ENCODE measurements at places on chromosomes 13 and 19. TPM values are rescaled to one million over a fixed set of nuclear protein-coding genes. Genes with fewer than 3 reads are reported as not detected.

The SEMA6B gene
- total RNA-seq, result 11.6 TPM

The CACNG6 gene
- not detected for total RNA-seq

The SYT5 gene
- total RNA-seq, result not detected

The LILRB1 gene
- 6.1 TPM for total RNA-seq

The CD37 gene
- total RNA-seq, result 43.8 TPM

The CLIP3 gene
- 11.9 TPM for total RNA-seq

The SCGB2B2 gene
- total RNA-seq, result 0.37 TPM

The ANGPTL4 gene
- total RNA-seq, result 405 TPM

The CYP4F8 gene
- total RNA-seq, result not detected

The ZNF98 gene
- total RNA-seq, result 0.24 TPM

The FPR1 gene
- 77.5 TPM for total RNA-seq

DNA sequence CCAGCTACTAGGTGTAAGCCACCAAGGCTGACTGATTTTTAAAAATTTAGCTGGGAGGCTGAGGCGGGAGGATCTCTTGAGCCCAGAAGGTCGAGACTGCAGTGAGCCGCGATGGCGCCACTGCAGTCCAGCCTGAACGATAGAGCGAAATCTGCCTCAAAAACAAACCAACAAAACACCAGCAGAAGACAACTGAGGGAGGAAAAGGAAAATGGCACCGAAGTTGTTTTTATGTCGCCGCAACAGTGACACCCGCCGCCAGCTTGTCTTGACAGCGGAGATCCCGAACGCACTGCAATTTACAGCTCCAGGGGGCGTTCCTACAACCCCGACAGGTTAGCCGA, 298 bp upstream of the FAM98C start:
- no peak for DNase-seq

- DNase-seq, result no peak
Observed at GRCh38 chr19:517721-518597, 10.7 kb downstream of the TPGS1 start.

DNA sequence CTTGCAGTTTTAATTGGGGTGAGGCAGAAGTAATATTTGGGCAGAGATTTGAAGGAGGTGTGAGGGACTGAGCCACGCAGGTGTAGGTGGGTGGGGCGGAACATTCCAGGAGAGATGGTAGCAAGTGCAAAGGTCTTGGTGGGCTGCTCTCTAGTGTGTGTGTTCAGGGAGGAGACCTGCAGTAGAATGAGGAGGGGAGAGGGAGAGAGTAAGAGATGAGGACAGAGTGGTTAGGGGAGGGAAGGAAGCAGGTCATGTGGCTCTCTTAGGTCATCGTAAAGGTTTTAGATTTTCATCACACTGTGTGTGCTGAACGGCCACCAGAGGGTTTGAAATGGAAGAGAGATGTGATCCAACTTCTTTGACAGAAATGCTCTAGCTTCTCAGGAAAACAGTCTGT, 33.5 kb downstream of the WASF3 start:
- DNase-seq, result no peak

DNA sequence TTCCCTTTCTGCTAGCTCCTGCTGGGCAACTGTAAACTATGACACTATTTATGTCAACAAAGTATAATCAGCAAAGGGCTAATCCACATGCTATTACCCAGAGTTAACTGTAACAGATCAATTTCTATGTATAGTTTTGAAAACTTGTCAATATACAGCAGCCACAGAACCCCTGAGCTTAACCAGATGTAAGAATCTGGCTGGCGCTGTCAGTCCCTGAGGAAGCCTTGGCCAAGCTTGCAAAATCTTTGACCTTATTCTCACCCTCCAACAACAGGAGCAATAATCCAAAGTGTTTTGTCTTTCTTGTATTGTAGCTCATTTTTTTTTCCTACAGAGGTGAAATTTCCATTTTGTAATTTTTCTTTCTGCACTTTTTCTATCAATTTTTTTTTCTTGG, 1230.1 kb upstream of the SLC10A2 start:
- DNase-seq, result no peak

DNA sequence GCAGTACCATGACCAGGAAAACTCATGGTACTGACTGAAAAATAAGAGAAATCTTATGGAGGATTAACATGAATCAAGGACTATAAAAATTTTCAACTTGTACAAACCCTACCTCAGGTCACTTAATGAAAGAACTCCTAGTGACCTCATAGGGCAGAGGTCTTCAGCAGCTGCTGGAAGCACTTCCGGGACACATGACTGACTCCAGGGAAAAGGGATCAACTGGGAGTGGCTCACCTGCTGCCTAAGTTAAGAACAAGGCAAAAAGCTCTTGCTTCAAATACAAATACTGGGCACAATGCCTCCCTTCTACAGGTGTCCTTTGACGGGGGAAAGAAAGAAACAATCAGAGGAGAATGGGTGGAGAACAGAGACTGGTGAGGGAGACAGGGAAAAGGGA, 18.6 kb downstream of the DOCK9 start:
- no peak for DNase-seq

DNA sequence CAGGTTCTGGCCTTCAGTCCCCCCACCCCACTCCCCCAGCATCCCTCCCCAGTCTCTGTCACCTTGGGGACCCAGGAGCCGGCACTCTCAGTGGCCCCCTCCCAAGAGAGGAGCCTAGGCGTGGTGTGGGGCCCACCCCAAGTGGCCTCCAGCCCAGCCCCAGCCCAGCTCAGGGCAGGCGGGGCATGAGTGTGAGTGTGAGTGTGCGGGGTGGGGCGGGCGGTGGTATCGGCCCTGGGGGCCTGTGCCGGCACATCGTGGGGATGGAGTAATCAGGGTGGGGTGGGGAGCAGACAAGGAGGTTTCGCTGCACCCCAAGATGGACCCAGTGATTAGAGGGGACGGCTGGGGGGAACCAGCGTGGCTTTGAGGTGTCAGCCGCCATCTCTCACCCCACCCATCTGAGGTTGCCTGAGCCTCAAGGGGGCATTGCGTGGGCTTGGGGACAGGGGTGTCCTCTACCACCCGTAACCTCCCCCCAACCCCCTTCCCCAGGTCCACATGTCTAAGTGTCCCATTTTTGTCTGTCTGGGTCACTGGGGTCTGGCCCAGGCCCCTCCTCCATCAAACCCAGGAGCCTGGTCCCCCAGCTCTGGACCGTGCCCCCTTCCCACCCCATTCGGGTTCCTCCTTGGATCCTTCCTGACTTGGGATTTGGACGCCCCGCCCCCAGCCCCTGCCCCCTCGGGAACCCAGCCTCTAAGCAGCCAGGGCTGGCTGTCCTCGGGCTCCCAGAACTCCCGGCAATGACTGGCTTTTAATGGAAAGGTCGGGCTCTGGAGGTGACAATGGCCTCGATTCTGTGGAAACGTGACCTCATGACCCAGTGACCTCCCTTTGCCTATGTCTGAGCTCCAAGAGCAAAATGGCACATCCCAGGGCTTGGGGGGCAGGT, 6.9 kb upstream of the SULT2B1 start:
- DNase-seq, result no peak

DNA sequence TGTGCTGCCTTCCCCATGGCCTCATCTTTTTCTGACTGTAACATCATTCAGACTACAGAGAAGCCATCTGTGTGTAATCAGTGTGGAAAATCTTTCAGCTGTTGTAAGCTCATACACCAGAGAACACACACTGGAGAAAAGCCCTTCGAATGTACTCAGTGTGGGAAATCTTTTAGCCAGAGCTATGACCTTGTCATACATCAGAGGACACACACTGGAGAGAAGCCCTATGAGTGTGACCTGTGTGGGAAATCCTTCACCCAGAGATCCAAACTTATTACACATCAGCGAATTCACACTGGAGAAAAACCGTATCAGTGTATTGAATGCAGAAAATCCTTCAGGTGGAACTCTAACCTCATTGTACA, 17.2 kb upstream of the ZNF8 start:
- DNase-seq, result no peak

DNA sequence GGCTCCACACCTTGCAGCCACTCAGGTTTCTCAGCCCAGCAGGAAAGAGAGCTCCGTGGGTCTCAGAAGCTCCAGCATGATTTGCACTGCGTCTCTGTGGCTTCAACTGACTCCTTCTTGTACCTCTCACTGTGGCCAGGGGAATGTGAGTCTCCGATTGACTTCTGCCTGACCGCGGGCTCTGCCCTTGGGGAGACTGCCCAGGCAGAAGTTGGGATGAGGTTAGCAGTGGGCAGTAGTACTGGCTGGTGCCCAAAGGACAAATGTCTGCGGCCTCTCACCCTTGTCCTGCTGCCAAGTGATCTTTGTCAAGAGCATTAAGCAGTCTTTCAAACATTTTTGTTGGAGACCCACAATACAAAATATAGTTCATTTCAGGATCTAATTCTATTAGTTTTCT, 34.4 kb upstream of the FXYD3 start:
- no peak for DNase-seq

DNA sequence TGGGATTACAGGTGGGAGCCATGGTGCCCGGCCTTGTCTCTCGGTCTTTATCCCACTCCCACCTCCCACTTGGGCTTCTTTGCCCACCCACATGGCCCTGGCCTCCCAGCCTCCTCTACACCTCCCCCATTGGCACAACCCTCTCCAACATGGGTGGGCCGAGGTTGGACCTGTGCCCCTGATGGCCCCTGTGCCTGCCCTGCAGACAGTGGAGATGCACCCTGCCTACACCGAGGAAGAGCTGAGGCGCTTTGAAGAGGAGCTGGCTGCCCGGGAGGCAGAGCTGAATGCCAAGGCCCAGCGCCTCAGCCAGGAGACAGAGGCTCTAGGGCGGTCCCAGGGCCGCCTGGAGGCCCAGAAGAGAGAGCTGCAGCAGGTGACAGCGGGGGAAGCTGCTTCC, 12.6 kb upstream of the DHDH start:
- no peak for DNase-seq

- no peak for DNase-seq
Observed at GRCh38 chr13:105519771-105520170, 1015.7 kb downstream of the EFNB2 start.

DNA sequence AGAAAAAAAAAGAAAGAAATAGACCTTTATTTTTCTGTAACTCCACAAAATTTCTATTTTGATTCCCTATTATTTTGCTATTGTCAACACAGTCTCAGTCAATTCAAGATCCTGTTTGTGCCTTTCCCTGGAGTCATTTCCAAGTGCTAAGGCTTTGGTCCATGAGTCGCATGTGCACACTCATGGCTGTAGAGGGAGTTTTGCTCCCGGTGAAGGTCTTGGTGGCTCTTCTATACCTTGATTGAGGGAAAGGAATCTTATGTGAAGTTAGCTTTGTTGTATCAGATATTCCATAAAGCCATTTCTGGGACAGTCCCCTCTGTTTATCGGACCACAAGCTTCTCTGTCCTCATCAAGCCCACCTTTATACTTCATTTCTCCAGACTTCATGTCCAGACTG, 58.7 kb upstream of the ALOX5AP start:
- no peak for DNase-seq

- no peak for DNase-seq
Observed at GRCh38 chr13:51733374-51734298, 70.3 kb downstream of the DHRS12 start.

DNA sequence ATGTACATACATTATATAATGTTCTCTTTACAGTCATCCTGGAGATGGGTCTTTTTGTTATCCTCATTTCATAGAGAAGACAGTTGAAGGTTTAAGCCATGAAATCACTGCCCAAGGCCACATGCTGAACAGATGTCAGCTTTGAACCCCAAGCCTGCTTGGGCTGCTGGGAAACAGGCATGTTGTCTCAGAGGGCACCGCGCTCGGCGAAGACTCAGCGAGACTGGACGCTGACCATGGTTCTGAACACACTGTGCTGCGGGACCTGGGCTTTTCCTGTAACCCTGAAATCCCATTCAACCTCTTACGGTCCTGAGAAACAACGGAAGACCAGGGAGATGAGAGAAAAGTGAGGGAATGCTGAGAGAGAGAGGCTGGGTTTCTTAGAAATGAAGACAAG, 27.3 kb downstream of the LRFN3 start:
- no peak for DNase-seq

GRCh38 chr19:12840091-12841079, 2.1 kb downstream of the MAST1 start:
- DNase-seq, result peak; percentile 47

DNA sequence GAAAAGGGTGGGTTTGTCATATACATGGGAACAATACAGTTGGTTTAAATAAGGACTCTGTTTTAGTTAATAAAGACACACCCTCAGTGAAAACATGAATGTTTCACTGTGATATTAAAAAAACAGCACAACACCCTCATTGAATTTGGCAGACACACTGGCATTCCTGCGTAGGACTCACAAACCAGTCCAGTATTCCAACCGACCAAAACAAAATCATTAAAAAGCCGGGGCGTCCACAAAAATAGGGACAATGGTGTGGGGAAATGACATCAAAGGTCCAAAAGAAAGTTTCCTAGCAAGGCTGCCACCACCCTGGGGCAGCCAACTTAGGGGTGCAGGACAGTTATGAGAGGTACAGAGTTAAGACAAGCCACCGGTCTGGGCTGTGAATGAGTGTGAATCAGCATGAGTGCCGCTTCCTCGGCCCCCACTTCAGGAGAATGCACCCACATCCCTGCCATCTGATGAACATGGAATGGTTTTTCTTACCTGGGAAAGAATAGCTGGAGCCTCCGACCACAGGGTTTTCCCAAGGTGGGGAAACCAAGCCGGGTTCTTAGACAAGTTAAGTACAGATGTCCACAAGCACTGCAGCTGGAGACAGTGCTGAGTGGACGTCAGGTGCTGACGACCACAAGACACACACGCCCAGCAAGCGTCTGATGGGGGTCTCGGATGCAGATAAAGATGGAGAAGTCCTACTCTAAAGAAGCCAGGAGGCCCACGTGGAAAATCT, 73.3 kb downstream of the KLF2 start:
- no peak for DNase-seq

- no peak for DNase-seq
Observed at GRCh38 chr19:990119-990571, 6.0 kb downstream of the WDR18 start.

DNA sequence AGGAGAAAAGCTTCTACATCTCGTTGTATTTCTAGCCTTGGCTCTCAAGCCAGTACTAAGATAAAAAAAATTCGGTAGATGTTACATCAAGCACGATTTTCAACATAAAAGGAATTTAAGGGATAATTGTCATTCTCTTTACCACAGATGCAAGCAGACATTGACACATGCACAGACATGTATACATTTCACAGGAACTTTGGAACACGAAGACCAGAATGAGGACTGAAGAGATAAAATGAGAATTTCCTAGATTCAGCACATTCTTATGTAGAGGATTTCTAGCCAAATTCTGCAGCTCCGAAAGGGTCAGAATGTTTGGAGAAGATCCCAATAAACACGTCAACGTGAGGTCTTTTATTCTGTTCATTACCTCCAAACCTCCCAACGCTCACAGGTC, 284.5 kb upstream of the ARGLU1 start:
- DNase-seq, result no peak

GRCh38 chr19:53333066-53333462, 485 bp upstream of the ZNF845 start:
- no peak for DNase-seq

DNA sequence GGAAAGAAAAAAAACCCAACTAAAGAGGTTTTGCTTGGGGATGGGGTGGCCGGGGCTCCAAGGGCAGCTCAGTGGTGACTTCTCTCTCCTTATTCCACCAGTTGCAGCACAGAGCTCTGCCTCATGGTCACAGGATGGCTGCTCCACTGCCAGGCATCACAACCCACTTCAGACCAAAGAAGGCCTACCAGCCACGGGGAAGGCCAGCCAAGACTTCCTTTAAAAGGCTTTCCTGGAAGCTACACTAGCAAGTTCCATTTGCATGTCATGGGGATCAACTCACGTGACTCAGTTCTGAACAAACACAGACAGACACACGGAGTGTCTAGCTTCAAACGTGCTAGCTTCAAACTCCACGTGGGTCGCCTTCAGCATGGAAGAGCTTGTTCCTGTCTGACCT, 13.2 kb upstream of the EIF3G start:
- DNase-seq, result no peak

Data from omental fat pad (tissue), 4 donors.